Left ventricle myocardium inferior (tissue), 1 donor: ENCODE measurements at places on chromosomes 3 and 15. TPM values are rescaled to one million over a fixed set of nuclear protein-coding genes. Genes with fewer than 3 reads are reported as not detected.

- H3K27me3 ChIP-seq = no peaks in the 10 kb centered on the region
- no peak overlapping the region for H3K4me3 ChIP-seq
- no peak for DNase-seq
- no peak overlapping the region for H3K27ac ChIP-seq
- no peaks in the 10 kb centered on the region for H3K36me3 ChIP-seq
- H3K4me1 ChIP-seq = no peaks in the 10 kb centered on the region
These were observed 510.8 kb upstream of the AGTR1 start for GRCh38 chr3:148186881-148187280.

Gene WDR49
- total RNA-seq = 3.7 TPM

GRCh38 chr3:9623148-9623547, 26.2 kb upstream of the MTMR14 start:
- no peaks in the 10 kb centered on the region for H3K4me1 ChIP-seq
- DNase-seq = no peak
- H3K27ac ChIP-seq = no peak overlapping the region

DNA sequence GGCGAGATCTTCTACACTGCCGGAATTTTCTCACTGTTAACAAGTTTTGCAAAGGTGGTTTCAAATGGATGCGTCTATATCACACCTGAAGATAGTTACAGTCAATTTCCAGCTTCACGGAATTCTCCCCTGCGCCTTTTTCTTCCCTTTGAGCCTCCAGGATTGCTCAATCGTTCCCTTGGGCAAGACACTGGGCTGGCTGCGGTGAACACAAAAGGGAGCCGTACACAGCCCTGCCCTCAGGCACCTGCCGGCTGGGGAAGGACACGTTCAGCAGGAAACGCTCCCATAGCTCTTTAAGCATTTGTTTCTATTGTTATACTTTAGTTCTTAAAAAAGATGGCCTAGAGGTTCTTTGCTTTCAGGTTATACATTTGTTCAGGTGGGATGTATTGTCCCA, 85.7 kb downstream of the C3orf70 start:
- no peak for DNase-seq
- no peaks in the 10 kb centered on the region for H3K27me3 ChIP-seq
- no peak overlapping the region for H3K27ac ChIP-seq
- H3K4me3 ChIP-seq = no peak overlapping the region

Gene TP63
- total RNA-seq = 0.14 TPM

GRCh38 chr3:65785065-65785645, 253.6 kb downstream of the MAGI1 start:
- no peaks in the 10 kb centered on the region for H3K36me3 ChIP-seq
- no peak overlapping the region for H3K27ac ChIP-seq
- no peak for DNase-seq
- no peak overlapping the region for H3K4me3 ChIP-seq
- H3K4me1 ChIP-seq = peaks cover 28% of the 10 kb centered on the region
- no peaks in the 10 kb centered on the region for H3K27me3 ChIP-seq

DNA sequence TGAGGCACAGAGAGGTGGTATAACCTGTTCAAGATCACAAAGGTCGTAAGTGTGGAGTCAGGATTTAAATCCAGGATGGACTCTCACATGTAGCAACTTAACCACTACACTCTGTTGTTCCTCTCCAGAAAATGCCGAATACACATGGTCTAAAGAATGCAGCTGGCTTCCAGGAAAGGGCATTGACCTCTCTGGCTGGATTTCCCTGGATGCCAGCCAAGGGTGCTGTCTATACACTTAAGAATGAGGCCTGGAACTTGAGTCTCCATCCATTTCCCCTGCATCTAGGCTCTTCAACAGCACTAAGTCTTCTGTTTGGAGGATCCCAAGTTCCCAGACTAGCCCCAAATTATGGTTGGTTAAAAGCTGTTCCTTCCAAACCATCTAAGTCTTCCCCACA, 60.5 kb downstream of the CERS3 start:
- H3K4me1 ChIP-seq = no peaks in the 10 kb centered on the region
- no peak overlapping the region for H3K4me3 ChIP-seq

Gene TMEM108
- total RNA-seq = 2.4 TPM

DNA sequence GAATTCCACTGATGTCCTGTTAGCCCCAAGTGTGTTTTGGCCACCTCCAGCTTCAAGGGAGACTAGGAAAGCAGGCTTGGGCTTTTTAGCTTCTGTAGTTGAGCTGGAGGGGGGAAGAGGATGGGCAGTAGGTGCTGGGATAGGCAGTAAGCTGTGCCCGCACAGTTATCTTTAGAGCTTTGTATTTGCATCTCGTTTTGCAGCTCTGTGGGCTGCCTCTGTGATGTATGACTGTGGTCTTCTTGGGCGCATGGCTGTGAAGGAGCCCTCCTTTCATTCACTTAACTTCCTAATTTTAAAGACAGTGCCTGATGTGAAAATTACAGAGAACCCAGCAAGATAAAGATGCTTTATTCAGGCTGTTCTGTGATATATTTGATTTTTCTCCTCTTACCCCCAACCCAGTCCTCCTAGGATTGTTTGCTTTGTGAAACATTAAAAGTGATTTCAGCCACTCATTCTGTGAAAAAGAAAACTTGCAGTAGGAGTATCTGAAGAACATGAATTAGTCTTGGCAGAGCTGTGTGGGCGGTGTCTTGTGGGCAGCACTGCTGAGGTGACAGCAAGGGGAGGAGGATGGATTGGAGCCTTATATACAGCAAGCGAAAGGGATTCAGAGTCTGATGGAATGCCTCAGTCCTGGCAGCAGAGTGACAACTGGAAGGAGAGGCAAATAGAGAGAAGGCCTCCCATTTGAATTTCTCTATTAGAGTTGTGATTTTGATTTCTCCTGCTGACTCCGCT, 74.3 kb downstream of the LARS2 start:
- H3K27ac ChIP-seq = no peak overlapping the region
- no peaks in the 10 kb centered on the region for H3K27me3 ChIP-seq
- peaks cover 49% of the 10 kb centered on the region for H3K36me3 ChIP-seq
- no peak for DNase-seq
- no peak overlapping the region for H3K4me3 ChIP-seq
- H3K4me1 ChIP-seq = no peaks in the 10 kb centered on the region

DNA sequence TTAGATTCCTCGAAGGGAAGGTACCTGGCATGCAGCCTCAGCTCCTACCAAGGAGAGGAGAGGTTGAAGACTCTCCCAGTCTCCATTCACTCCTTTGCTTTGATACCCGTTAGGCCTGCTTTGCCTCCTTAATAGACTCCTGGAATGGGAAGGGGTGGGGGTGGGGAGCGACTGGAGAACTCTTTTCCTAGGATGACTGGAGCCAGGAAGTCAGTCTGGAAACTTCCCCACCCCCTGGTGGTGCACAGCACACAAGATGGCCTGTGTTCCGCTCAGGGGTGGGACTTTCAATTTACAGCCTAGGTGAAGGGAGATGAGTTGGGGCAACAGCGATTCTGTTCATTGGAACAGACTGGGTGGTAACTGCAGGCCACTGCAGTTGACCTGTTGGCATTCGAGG, 21.4 kb upstream of the CELF6 start:
- H3K27ac ChIP-seq = no peak overlapping the region
- H3K4me1 ChIP-seq = no peaks in the 10 kb centered on the region
- H3K4me3 ChIP-seq = no peak overlapping the region

Gene BTBD1
- 169 TPM for total RNA-seq

- H3K4me1 ChIP-seq = no peaks in the 10 kb centered on the region
- DNase-seq = no peak
- no peaks in the 10 kb centered on the region for H3K36me3 ChIP-seq
- H3K27ac ChIP-seq = no peak overlapping the region
These were observed 84.3 kb downstream of the ADAMTS7 start for GRCh38 chr15:78726870-78727551.

- H3K4me3 ChIP-seq = peak overlapping the region; percentile 7
- DNase-seq = no peak
- H3K36me3 ChIP-seq = no peaks in the 10 kb centered on the region
These were observed 1.7 kb upstream of the SLC9A9 start for GRCh38 chr3:143849854-143850549.

Gene THUMPD3
- 57.4 TPM for total RNA-seq

Gene CNBP
- total RNA-seq = 490 TPM

DNA sequence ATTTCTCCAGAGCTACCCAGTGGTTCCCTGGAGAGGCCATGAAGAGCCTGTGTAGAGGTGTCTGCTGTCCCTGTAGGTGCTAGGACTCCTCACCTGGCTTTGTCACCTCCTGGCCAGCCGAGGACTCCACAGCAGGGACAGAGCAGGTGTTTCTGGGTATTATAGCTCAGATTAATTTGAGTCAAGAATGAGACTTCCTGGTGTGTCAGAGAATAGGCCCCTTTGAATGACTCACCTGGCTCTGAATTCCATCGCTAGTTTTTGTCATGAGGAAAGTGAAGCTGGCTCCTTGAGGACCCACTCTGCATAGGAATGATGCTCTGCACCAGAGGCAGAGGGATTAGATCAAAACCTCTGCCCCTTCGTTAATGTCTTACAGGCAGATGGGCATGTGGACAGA, 167.5 kb upstream of the TOPAZ1 start:
- no peaks in the 10 kb centered on the region for H3K4me1 ChIP-seq
- no peak for DNase-seq
- no peak overlapping the region for H3K4me3 ChIP-seq
- H3K27me3 ChIP-seq = peaks cover 56% of the 10 kb centered on the region
- H3K27ac ChIP-seq = no peak overlapping the region

- no peaks in the 10 kb centered on the region for H3K27me3 ChIP-seq
- no peaks in the 10 kb centered on the region for H3K36me3 ChIP-seq
- H3K27ac ChIP-seq = peak overlapping the region; percentile 10
- peak overlapping the region; percentile 21 for H3K4me3 ChIP-seq
- no peak for DNase-seq
These were observed 39.0 kb downstream of the ADAMTSL3 start for GRCh38 chr15:83692746-83693581.

GRCh38 chr15:94653071-94653470, 421.7 kb downstream of the MCTP2 start:
- H3K27ac ChIP-seq = no peak overlapping the region
- H3K4me1 ChIP-seq = no peaks in the 10 kb centered on the region
- no peak for DNase-seq
- no peak overlapping the region for H3K4me3 ChIP-seq

DNA sequence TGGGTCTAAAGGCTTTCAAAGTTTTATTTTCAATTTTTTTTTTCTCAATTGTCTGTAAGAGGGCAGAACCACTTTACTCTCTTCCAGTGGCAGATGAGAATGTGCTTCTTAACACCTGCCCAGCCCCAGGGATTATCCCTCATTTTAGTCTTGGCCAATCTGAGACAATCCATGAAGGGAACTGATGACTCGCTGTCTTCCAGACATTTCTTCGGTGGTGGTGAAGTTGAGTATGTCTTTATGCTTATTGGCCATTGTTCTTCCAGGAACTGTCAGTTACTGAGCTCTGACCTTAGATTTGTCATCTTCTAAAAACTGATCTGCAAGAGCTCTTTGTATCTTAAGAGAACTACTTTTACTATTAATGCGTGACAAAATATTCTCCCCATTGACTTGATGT, 139.5 kb downstream of the TJP1 start:
- H3K4me3 ChIP-seq = no peak overlapping the region
- H3K27ac ChIP-seq = no peak overlapping the region
- H3K27me3 ChIP-seq = no peaks in the 10 kb centered on the region
- no peaks in the 10 kb centered on the region for H3K36me3 ChIP-seq
- no peaks in the 10 kb centered on the region for H3K4me1 ChIP-seq

- H3K27ac ChIP-seq = peak overlapping the region; percentile 66
- H3K4me3 ChIP-seq = peak overlapping the region; percentile 13
- H3K27me3 ChIP-seq = no peaks in the 10 kb centered on the region
- no peak for DNase-seq
- H3K4me1 ChIP-seq = peaks cover 39% of the 10 kb centered on the region
These were observed 20.2 kb downstream of the MAGEF1 start for GRCh38 chr3:184691397-184692231.

DNA sequence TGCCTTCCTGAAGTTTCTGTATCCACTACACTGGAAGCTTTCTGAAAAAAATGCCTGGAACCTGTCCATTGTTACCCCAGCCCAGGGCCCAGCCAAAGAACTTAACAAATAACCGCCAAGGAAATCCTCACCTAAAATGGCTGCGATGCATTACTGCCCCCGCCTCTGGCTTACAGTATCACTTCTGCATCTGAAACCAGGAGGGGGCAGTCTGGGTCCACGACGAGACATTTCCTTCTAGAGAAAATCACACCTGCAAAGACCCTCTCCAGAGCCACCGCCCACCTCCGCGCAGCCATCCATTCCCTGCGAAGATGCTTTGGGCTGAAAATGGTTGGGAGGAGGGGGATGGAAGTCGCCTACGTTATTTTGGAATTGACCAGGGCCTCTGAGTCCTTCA, 22.4 kb upstream of the CELF6 start:
- no peak overlapping the region for H3K27ac ChIP-seq
- H3K27me3 ChIP-seq = no peaks in the 10 kb centered on the region
- H3K36me3 ChIP-seq = peaks cover 64% of the 10 kb centered on the region
- no peak for DNase-seq
- H3K4me1 ChIP-seq = no peaks in the 10 kb centered on the region
- H3K4me3 ChIP-seq = no peak overlapping the region

DNA sequence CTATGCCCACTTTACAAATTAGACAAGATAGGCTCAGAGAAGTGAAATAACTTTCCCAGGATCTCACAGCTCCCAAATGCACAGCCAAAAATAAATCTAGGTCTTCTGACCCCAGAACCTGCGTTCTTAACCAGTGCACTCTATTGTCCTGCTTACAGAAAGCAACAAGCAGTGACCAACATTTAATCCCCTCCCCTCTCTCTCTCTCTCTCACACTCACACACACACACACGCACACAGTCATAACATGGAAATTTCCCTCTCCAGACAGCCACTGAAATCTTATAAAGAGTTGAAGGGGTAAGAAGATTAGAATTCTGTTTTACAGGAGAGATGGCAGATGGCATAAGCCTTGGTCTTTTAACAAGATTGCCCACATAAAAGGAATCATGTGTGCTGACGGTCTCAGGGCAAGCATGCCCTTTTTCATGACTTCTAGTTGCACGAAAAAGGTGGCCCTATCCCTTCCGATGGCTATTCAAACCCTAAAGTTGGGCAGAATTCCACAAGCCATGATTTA, 29.4 kb downstream of the EOGT start:
- no peak overlapping the region for H3K4me3 ChIP-seq
- peaks cover 100% of the 10 kb centered on the region for H3K36me3 ChIP-seq
- H3K27ac ChIP-seq = no peak overlapping the region

Gene DYNLT2B
- 3.9 TPM for total RNA-seq

GRCh38 chr3:119765239-119765638, 16.7 kb upstream of the NR1I2 start:
- no peak for DNase-seq
- no peak overlapping the region for H3K4me3 ChIP-seq
- H3K27me3 ChIP-seq = no peaks in the 10 kb centered on the region

DNA sequence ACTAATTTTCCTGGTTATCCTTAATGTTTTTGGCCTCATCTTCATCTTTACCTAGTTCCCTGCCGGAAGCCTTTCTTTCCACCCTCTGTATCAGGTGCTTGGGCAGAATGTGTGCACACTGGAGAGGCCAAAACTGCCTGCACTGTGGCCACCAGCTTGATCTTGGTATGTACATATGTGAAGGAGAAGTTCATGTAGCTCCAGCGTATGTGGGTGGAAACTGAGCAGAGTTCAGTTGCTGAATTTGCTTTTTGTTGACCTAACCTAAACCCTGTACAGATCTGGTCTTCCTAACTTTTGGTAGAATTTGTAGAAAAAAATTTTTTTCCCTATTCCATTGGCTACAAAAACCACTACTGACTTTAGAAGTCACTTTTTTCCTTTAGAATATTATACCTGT, 65.9 kb upstream of the IGSF10 start:
- H3K27me3 ChIP-seq = peaks cover 6% of the 10 kb centered on the region
- H3K4me1 ChIP-seq = no peaks in the 10 kb centered on the region
- no peak overlapping the region for H3K4me3 ChIP-seq

Gene SEMA7A
- 1.5 TPM for total RNA-seq

Gene ZBBX
- total RNA-seq = not detected

- H3K36me3 ChIP-seq = no peaks in the 10 kb centered on the region
- DNase-seq = peak; percentile 82
- peak overlapping the region; percentile 38 for H3K27ac ChIP-seq
These were observed 5.9 kb upstream of the TMEM115 start for GRCh38 chr3:50365080-50365841.

Gene CYP19A1
- 0.60 TPM for total RNA-seq
